ENCODE measurements at places on chromosomes 7 and 10.
A peak's percentile ranks its signal among the peaks of the same experiment; 100 is the strongest.

DNA sequence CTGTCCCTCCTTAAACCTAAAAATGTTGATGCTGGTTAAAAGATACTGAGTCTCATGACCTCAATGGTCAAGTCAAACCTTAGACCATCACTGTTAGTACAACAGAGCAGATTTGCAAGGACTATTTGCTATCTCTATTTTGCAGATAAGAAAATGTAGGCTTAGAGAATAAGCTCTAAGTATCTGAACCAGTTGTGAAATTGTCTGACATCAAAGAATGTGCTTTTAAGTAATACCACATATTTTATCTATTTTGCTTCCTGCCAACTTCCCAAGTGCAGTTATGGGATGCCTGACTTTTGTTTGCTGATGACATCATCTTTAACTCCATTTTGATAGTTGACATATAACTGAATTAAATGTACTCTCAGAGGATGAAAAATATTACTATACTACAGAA lies 83.6 kb upstream of the TMEM106B start:
- DNase-seq: no peak

GRCh38 chr10:4652111-4653010 lies 173.6 kb upstream of the AKR1E2 start:
- DNase-seq: peak; percentile 10

DNA sequence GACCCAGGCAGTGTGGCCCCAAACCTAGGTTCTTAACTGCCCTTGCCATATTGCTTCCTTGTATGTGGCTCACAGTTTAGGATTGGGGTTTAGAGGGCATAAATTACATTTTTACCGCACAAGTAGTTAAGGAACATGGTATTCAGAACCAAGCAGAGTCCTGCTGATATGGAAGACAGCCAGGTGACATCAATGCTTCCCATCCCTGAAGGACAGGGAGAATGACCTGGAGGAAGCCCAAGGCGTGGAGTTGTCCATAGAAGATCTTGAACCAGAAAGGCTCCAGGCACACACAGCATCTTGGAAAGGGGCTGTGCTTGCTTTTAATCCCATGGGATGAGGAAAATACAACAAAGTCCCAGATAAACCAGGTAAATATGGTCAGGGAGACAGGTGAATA lies 48.3 kb downstream of the ATXN7L1 start:
- no peak for DNase-seq

GRCh38 chr7:29102558-29103151 lies 43.7 kb downstream of the CPVL start:
- peak; percentile 2 for DNase-seq

DNA sequence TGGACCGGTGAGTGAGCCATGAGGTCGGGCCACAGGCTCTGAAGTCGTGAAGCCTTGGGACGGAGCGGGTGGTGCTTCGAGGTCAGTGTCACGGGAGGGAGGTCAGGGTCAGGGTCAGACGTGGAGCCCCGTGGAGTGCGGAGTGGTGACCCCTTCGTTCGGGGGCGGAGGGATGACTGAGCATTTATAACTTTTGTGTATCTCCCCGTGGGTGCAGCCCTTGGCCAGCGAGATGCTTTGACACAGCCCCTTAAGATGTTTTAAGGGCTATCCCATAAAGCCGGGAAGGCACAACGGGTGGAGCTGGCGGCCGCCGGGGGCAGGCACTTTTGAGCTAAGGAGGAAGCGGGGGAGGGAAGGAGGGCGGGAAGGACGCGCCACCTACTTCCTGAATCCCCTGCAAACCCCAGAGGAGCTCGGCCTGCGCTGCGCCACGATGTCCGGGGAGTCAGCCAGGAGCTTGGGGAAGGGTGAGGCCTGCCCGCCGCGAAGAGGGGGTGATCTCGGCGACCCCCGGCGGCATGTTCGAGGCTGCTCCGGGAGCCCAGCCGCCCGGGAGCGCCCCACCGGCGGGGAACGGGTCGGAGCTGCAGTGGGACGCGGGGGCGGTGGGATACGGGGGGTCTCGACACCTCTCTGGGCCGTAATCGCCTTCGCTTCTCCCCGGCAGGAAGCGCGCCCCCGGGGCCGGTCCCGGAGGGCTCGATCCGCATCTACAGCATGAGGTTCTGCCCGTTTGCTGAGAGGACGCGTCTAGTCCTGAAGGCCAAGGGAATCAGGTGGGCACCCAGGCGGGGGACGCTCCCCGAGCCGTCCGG lies at the start of gene GSTO1:
Gene GSTO1 (plus strand): TSS at position 400 of the 818 bp plus-strand sequence. CDS start 37 bp downstream, at position 437.
- no peak for DNase-seq

GRCh38 chr10:132722394-132723329 lies 63.3 kb downstream of the NKX6-2 start:
- no peak for DNase-seq

DNA sequence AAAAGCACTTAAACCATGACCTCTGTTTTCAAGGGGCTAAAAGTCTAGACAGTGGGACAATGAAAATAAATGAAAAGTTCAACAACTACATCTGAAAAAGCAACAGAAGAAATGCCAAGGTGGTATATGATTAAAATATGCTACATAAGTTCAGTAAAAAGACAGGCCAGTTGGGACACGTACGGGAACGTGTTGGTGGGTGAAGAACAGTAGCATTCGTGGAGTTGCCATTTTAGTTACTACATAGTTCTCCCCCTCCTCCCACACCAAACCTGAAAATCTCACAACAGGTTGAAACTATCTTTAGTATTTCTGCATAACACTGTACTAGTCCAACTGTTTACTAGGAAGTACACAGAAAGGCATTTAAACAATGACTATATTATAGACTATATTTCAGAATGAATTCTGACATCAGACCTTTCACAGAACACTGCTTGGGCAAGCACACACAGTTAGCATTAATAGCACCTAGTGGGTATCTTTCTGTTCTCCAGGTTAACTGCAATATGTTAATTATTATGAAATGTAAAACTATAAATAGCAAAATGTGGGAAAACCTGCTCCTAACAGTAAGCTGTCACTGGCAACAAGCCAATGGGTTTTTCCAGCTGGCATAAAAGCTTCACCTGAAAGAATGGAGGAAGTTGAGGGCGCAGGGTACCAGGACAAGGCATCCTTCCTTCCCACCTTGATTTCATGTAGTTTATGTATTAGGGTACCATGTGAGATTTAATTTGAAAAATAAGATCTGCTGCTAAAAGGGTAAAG lies 135.0 kb downstream of the STRA8 start:
- DNase-seq: no peak

DNA sequence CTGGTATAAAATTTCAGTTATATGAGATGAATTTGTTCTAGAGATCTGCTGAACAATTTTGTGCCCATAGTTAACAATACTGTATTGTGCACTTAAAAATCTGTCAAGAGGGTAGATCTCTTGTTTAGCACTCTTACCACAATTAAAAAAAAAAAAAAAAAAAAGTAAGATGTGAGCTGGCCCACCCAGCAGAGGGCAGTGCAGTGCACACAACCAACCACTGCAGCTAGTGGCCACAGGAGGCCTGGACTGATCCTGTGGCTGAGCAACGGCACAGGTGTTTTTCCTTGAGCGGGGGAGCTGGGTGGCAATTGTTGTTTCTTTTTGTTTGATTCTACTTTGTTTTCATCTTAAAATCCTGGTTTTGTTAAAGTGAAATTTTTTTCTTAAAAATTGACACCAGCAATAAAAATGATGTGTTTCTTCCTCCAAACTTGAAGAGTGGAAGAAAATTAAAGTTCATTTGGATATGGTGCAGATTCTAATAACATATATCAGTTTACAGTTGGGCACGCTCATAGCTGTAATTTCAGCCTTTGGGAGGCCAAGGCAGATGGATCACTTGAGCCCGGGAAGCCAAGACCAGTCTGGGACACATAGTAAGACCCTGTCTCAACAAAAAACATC lies 171.1 kb upstream of the TBX20 start:
- DNase-seq: peak; percentile 10

DNA sequence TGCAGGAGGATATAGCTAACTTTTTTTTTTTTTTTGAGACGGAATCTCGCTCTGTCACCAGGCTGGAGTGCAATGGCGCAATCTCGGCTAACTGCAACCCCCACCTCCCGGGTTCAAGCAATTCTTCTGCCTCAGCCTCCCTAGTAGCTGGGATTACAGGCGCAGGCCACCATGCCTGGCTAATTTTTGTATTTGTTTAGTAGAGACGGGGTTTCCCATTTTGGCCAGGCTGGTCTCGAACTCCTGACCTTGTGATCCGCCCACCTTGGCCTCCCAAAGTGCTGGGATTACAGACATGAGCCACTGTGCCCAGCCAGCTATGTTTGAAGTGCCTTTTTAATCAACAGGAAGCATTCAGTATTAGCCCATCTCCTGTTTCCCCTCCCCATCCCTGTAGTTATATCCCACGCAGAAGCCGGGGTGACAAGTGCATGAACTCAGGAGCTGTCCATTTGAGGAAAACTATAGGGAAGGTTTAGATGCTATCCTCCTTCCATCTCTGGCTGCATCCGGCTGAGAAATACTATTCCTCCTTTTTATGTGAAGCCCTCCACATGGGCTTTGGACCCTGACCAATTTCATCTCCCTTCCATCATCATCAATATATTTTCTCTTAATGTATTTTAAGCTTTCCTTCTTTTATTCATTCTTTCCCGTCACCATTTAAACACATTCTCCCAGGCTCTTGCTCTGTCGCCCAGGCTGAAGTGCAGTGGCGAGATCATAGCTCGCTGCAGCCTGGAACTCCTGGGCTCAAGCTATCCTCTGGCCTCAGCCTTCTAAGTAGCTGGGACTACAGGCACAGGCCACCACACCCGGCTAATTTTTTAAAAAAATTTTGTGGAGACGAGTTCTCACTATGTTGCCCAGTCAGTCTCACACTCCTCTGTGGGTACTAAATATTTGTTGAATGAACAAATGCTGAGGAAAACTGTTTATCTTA lies 1.3 kb upstream of the POT1 start:
- DNase-seq: no peak

GRCh38 chr10:125147971-125148439 lies 12.4 kb downstream of the CTBP2 start:
- DNase-seq: no peak

Data from stimulated activated CD4-positive, alpha-beta T cell treated with anti-CD3 and anti-CD28 coated beads, TNF-alpha, amount 100 ng/mL, for 48 hours (primary cell).